ENCODE measurements at places on chromosomes 6 and 20.

GRCh38 chr6:129631070-129631469, 78.9 kb downstream of the ARHGAP18 start:
- DNase-seq = no peak

DNA sequence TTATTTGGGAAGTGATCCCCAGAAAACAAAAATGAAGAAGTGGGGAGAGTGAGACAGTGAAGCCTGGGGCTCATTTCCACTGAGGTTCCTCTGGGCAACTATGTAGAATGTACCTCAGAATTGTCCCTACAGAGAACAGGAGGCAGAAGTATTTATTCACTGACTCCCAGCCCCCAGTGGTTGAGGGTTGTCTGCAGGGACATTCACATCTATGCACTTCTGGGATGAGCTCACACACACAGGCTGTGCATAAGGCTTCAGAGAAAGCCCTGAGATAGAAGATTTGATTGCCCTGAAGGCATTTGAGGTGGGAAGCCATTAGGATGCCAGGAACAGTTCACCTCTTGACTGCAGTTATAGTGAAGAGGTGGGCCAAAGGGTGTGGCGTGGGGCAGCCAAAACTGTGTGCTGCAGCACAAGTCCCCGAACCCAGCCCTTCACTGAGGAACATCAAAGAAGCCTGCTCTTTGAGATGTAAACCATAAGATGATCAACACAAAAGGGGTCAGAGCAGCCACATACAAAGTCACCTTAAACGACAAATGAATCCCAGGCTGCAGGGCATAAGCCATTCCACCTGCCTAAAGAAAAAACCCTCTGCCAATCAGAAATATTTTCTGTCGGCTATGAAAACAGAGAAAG, 853.8 kb upstream of the FLRT3 start:
- DNase-seq = no peak

DNA sequence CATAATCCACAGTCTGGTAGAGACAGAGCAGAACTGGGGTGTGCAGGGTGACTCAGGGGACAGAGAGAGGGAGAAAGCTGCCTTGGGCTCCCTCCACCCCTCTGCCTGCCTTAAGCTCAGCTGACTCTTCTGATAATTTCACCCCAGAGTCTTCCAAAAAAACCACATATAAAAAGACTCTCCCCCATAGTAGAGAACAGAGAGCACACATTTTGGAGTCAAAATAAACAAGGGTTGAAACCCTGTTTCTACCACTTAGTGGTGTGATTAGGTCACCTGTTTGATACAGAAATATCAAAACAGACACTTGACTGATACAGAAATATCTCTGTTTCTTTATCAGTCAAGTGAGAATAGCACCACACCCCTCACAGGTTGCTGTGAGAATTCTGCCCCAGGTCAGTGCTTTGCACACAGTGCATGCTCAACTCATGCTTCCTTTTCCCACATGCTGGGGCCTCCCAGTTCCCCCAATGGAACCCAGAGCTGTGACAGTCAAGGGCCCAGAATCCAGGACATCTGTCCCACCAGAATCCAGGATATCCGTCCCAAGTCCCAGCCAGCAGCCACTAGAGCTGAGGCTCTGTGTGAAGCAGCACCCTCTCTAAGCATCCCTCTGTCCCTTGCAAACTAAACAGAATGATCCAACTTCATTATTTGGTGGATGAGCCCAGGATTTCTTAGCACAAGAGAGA, 1.2 kb downstream of the TREML2 start:
- no peak for DNase-seq

GRCh38 chr20:47421076-47421475, 64.6 kb upstream of the ZMYND8 start:
- DNase-seq = no peak

GRCh38 chr20:2429051-2429450, 41.5 kb downstream of the SNRPB start:
- no peak for DNase-seq

DNA sequence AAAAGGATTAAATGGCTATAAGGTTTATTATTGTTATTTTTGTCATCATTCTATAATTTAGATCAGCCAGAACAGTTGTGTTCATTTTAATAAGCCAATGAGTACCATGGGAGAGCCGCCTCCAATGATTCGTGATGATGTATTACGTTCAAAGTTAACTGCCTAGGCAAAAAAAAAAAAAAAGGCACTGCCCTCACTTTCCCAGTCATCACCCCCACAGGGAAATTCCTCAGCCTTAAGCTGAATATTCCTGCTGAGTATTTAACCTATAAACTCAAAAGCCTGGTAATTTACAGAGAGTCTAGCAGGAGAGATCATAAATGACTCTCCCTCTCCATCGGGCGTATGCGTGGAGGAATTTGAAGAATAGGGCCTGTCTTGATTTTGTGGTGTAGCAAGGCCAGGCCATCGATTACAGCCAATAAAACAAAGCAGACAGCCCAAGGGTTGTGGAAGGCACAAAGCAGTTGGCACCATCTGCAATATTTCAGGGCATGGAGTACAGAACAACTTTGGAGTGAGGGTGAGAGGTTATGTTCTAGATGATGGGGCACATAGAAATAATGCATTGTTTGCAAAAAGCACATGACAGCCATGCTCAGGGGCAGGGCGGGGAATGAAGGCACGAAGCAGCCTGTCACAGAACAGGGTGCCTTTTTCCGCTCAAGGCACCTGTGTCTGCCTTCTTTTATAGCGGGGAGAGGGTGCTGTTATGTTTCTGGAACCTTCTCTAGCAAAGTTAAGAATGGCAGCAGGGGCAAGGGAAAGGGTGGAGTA, 138.2 kb upstream of the DTNBP1 start:
- DNase-seq = no peak

DNA sequence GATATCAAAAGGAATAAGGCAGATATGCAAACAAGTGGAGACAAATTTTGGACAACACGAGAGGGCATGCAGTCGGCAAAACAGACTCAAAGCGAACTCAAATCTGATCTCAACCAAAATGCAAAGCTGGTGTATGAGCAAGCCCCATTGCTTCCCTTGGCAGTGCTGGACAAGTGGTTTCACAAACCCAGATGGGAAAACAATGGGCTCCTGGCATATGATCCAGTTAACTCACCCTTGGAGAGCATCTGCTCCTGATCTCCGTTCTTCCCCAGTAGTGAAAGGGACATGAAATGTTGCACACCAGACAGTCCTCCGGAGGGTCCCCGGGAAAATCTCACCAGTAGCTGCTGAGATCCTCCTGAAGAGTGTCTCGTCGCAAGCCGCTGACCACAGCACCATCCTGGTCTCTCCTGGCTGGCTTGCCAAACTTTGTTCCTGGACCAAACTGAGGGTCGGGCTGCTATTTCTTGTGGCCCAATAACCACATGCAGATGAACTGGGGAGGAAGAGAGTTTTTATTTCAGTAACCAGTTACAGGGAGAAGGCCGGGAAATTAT, 84.3 kb upstream of the THBS2 start:
- no peak for DNase-seq

All from NCI-H1092 treated with DMSO at 0.1 percent for 48 hours (cell line).